ENCODE measurements at places on chromosomes 6 and 20.

- DNase-seq = no peak
Measured at GRCh38 chr6:157265186-157265585, 58.1 kb downstream of the TMEM242 start.

DNA sequence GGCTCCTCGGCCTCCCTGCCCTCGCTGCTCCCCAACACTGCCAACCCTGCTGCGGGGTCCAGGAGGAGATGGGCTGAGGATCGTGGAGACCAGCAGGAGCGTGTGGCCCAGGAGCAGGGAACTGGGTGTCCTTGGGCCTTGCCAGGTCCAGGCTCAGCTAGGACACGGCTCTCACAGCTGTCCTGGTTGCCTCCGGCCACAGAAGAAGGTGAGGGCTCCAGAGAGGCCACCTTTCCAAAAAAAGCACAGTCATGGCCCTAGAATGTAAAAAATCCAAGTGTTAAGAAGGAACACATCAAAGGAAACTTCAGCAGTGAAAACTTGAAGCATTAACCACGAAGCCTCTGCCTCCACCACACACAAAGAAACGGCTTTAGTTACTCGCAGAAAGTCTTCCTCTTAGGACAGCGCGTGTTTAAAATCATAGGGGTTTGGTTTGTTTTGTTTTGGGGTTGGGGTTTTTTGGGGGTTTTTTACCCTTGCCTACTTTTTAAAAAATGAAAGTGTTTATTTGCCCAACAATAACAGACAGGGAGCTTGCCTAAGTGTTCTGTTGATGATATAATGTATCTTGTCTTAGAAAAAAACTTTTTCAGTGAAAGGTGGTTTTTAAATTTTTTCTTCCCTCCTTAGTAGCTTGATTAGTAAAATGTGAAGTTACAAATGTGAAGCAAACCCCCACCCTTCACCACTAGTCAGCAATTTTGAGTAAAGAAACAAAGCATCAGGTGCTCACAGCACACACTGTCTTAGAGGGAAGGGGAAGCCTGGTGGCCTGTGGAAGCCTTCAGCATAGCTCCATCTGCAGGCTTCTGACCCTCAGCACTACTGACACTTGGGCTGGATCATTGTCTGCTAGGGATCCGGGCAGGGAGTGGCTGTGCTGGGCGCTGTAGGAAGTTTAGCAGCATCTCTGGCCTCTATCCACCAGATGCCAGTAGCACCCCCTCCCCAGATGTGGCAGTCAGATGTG lies 60.0 kb downstream of the PTPN1 start:
- DNase-seq = no peak

GRCh38 chr6:134240665-134241431 lies 77.1 kb downstream of the SGK1 start:
- DNase-seq = no peak

DNA sequence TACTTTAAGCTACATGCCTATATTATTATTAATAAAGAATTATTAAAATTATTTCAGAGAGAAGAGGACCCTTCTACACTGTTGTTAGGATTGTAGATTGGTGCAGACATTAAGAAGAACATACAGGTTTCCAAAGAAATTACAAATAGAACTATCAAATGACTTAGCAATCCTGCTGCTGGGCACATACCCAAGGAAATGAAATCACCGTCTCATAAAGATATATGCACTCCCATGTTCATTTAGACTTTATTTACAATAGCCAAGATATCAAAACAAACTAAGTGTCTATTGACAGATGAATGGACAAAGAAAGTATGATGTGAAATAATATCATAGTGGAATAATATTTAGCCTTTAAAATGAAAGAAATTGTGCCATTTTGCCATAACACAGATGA lies 687.7 kb upstream of the POU3F2 start:
- DNase-seq = no peak

GRCh38 chr6:154301839-154302752 lies 54.5 kb downstream of the IPCEF1 start:
- DNase-seq = no peak

DNA sequence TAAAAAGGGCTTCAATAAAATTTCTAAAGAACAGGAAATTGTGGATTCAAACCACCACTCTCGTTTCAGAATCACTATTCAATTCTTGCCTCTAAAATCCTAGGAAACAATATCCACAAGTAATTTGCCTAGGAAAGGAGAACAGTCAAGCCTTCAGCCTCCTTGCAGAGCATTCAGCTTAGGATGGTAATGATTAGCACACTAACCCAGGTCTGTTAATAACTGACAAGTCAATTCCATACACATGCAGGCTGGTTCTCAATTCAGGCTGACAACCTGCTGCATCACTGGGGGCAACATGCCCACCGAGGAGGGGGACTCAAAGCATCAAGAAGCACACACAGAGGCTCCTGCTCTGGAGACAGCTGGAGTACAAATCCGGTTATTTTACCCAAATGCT lies 57.6 kb downstream of the GMDS start:
- no peak for DNase-seq

DNA sequence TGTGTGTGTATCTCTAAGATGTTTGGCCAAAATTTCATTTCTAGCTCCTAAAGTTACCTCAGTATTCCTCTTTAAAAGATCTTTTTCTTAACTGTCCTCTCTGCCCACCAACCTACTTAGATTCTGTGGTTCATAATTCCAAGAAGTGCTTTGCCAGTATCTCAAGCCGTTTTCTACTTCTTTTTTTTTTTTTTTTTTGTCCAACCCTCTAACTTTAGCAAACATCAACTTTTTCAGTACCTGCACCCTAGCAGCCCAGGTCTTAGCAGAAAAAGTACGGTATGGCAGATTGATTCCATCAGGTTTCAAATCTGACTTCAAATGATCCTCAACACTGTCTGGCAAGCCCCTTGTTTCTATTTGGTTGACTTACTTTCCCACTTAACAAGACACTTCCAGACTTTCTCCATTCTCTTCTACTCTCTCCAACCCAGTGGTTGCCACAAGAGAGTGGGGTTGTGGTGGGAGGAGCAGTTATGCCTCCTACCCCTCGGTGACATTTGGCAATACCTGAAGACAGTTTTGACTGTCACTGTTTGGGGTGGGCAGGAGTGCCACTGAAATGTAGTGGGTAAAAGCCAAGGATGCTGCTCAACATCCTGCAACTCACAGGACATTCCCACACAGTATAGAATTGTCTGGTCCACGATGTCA lies 10.8 kb upstream of the MAN1A1 start:
- DNase-seq = no peak

DNA sequence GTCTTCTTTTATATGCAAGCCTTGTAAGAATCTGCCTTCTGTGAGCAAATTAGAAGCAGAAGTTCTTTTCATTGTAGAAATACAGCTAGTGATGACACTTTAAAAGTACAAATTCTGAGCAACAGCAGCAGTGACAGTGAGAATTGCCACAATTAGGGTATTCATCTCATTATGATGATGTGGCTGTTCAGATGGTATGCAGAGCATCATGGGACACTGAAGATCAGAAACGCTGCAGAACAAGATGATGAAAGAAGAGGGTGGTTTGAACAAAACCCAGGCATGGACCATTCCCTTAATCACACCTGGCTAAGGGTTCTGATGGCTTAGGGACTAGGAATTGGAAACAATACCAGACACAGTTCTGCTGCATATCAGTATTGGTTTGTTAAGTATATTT lies 312.7 kb upstream of the TBX18 start:
- no peak for DNase-seq

DNA sequence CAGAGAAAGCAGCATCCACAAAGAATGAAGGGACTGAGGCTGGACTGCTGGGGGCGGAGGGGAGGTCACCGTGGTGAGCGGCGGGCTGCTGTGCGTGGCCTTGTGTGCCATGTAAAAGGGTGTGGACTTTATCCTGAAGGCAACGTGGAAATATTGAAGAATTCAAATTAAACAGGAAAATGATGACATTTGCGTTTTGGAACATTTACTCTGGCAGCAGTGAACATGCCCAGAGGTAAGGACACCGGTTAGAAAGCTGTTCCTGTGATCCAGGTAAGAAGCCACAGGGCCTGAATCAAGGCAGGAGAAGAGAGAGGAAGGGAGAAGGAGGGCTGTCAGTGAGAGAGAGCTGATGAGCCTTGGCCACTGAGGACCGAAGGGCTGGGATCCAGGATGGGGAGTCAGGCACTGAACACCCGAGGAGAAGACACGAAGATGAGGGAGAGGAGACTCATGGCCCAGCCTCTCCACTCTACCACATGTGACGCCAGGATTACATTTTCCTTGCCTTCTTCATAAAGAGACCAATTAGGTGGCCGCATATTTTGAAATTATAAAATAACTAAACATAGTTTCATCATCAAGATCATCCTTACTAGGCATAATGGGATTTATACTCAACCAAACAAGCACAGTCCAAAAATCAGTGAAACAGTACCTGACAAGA lies 58.4 kb downstream of the TRAM2 start:
- DNase-seq = no peak

DNA sequence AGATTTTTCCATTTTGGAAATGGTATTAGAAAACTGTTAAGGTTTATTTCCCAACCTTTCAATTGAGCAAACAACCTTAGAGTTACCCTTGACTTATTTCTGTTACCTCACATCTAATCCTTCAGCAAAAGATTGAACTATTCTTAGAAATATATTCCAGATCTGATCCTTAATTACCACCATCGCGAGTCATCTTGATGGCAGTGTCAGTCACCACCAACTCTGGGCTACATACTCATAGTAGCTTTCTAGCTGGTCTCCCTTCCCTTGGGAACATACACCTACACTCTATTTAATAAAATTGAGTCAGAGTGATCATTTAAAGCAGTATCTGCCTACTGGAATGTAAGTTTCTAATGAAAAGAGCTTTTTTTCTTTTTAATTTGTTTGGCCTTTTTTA lies 308.2 kb downstream of the EYS start:
- DNase-seq = no peak

DNA sequence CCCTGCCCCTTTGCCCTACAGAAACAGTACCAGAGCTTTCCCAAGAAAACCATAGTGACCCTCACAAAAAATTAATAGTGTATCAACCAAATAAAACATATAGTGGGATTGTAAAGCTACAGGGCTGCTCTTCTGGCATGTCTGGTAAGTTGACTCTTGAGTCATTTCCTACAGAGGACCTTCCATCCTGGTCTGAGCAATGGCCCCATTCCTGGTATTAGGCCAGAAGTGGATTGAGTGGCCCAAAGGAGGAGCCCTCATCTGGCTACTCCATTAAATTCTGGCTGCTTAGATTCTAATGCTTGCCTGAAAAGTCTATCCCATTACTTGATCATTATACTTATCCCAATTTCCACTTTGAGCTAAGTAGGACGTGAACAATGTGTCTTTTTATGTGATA lies 150.9 kb upstream of the HMGN3 start:
- no peak for DNase-seq

DNA sequence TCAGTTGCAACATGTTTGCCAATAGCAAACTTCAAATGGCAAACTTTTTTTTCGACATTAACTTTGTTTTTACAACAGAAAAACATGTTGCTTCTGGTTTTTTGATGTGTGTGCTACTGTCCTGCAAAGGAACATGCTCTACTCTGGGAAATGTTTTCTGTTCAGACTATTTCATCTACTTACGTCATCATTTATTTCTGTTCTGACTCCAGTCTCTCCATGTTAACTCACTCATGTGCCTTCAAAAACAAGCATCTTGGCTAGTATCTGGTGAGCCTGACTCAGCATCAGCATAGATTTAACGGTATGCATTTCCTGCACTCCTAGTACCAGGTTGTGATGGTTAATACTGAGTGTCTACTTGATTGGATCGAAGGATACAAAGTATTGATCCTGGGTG lies 36.1 kb upstream of the MAP7 start:
- DNase-seq = no peak

- no peak for DNase-seq
Measured at GRCh38 chr20:17835934-17836300, 132.7 kb downstream of the SNX5 start.

DNA sequence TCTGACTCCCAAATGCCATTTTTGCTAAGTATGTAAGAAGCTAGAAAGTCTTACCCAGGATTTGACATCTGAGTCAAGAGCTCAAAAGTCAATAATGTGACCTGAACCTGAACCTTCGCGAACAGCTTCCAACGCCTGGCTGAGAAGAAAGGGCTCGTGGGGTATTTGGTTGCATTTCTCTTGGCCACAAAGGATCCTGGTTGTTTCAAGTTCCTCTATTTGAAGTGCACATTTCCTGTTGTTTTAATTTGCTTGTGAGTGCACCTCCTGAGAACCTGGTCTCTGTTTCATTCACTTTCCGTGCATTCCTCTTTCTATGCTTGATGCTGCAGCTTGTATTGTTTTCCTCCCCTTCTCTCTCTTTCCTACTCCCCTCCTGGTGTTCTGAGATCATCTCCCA lies 212.5 kb downstream of the FOXA2 start:
- DNase-seq = no peak

- no peak for DNase-seq
Measured at GRCh38 chr20:44021900-44022299, 107.2 kb downstream of the TOX2 start.

GRCh38 chr6:12311106-12311505 lies 20.9 kb downstream of the EDN1 start:
- no peak for DNase-seq

DNA sequence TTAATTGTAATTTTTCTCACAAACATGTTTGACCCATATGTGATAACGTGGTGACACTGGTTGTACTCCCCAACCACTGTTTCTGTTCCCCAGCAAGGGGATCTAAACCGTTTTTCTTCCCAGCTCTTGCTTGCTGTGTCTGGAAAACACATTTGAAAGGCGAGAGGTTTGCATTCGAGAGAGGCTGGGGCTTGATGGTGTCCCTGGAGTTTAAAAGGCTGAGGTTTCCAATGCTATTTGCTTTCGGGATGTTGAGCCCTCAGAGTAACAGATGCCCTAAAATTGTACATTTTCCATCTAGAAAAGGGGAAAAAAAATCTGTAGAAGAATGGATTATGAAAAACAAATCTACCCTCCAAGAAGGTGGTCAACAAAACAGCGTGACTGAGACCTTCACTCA lies 35.4 kb downstream of the AKAP12 start:
- no peak for DNase-seq

GRCh38 chr6:36912586-36912985 lies 26.8 kb downstream of the C6orf89 start:
- no peak for DNase-seq

GRCh38 chr20:35595456-35595855 lies 20.2 kb upstream of the SPAG4 start:
- DNase-seq = no peak

- no peak for DNase-seq
Measured at GRCh38 chr6:165821754-165822153, 158.7 kb upstream of the PDE10A start.

DNA sequence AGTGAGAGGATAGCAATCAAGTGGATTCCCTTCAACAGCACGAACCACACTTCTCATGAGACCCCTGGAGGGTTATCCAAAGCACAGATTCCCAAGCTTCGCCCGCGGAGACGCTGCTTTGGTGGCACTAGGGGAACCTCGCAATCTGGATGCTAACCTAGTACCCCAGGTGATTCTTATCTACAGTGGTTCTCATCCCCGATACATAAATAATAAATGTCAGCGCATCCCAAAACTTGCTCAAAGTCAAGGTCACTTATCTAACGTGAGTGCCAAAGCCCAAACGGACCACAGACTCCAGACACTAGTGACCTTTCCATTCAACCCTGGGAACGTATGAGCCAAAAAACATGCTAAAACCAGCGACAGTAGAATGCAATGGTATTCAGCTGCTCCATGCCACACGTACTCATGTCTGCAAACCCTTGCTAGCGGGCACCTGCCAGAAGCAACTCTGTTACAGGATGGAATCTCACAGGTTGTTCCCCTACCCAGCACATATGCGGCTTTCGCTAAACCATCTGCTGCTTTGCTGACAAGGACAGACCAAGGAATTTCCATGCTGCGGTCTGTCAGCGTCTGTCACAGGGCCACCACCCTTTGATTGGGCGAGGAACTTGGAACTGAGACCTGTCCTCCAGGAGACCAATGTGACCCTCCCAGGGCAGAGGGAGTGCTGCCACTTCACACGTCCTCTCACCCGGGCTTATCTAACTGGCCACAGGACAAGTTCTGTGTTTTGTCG lies 16.8 kb downstream of the MYLK4 start:
- no peak for DNase-seq
